ENCODE measurements at places on chromosomes 1 and 21.

DNA sequence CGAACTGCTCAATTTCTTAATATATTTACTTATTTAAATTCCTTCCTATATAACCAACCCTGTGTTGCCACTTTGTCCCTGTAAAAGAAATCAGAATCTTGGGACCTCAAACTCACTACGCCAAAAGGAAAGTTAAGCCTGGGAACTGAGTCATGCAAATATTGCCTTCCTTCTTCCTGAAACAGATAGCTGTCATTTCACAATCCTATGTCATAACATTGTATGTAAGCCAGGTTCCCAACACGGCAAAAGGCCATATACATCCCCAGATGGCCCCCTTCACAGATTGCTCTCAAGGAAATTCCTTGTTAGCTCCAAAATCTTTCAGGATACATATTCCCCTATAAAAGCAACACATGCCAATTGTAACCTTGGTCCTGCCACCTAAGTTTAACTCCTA, 39.7 kb downstream of the C21orf91 start:
- DNase-seq: no peak

- DNase-seq: no peak
Observed at GRCh38 chr21:44706706-44707581, 4.4 kb downstream of the TSPEAR start.

- no peak for DNase-seq
Observed at GRCh38 chr1:59290193-59290949, 6.5 kb upstream of the FGGY start.

DNA sequence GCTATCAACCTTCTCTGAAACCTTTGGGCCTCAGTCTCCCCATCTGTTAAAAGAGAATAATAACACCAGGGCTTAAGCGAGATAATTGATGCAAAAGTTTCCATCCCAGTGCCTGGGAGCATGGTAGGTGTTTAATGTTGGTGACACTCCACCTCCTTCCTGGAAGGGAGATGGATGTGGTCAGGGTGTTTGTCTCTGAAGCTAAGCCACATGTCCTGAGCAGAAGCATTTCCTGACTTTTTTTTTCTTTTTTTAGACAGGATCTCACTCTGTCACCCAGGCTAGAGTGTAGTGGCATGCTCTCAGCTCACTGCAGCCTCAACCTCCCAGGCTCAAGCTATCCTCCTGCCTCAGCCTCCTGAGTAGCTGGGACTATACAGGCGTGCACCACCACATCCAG, 72.6 kb upstream of the HMGB4 start:
- no peak for DNase-seq

DNA sequence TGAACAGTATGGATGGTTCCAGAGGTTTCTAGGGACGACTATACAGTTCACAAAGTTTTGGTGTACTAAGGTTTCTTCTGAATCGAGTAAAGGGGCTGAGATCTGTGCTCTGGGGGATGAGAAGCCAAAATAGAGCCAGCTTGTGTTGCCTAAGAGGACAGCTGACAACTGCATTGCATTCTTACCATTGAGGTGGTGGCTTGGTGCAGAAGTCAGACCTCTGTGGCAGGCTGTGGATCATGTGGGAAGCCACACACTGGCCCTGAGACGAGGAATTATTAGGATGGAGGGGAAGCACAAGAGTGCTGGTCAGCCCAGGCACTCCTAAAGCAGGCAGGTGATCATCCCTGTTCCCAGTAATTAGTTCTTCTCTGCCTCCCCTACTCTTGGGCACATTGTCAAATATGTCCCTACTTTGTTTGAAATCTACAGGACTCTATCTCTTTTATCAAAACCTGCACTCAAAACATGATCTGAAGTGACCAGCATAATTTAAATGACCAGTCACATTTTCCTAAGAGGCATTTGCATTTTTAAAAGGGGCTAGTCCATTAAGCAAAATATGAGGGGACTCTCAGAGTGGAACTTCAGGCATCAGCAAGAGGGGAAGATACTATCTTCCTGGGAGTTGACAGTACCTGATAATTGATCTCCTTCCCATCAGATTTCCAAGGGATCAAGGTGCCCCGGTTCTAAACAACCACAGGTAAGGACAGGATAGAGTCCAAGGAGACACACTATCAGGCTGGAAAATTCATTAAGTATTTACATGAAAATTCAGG, at the start of gene FCRLB:
TSS of gene FCRLB (plus strand) at position 589 of the 782 bp plus-strand sequence. CDS start 1,129 bp downstream, outside the sequence.
- DNase-seq: no peak

- no peak for DNase-seq
Observed at GRCh38 chr1:91645031-91645430, 144.4 kb downstream of the CDC7 start.

DNA sequence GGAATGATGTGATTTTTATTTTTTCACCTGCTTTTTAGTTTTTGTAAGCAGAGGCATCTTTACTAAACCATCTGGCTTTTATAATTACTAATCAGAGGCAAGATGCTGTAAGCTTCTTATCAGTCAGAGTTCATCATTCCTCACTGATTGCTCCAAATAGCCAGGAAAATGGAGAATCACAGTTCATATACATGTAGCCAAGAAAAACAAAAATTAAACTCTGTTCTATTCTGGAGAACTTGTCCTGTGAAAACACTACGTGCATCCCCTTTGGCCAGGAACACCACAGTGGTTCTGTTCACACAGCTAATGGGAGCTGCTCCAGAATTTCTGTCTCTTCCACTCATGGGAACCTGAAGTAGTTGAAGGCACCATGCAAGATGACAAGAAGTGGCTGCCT, 725.5 kb upstream of the CHRM3 start:
- no peak for DNase-seq

DNA sequence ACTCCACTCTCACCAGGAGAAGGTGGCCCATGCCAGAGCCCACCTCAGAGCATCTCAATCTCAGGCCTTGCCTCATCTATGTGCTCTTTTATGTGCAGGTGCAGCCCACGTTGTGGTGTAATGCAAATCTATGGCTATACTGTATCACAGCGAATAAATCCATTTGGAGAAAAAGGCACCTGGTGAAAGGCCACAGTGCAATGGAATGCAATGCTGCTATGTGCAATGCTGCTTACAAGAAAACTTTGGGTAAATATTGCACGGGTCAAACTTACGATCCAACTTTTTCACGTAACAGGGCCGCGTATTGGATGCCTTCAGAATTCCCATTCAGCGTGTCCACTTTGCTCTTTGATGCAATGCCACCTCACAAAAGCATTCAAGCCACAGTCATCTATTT, 13.5 kb downstream of the ZBTB18 start:
- no peak for DNase-seq

- DNase-seq: no peak
Observed at GRCh38 chr1:53144201-53144600, 1.8 kb upstream of the SLC1A7 start.

GRCh38 chr1:14390816-14391215, 207.7 kb upstream of the KAZN start:
- no peak for DNase-seq

DNA sequence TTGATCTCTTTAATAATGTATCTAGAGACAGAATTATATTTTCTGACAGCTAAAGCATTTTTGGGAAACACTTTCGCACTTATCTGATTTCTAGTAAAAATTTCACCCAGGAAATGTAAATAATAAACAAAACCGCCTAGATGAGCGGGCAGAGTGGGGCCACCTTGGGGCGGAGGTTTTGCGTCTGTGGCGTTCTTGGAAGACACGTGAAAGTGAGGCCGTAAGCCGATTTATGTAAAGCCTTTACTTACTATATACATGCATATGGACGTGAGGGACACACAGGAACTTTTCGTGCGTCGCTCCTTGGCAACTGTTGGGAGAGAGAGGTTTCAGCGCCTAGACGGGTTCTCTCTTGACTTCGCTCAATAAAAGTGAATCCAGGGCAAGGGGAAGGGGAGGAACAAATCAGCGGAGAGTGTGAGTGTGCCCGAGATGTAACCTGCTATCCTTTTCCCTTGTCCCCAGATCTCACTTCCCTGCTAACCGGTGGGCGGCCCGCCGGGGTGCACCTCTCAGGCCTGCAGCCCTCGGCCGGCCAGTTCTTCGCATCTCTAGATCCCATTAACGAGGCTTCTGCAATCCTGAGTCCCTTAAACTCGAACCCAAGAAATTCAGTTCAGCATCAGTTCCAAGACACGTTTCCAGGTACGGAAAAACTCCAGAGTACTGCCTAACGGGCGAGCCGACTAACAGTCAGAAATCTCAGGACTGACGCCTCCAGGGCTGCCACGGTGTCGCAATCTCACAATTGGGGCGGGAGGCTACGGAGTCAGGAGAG, 1.7 kb downstream of the HLX start:
- no peak for DNase-seq

DNA sequence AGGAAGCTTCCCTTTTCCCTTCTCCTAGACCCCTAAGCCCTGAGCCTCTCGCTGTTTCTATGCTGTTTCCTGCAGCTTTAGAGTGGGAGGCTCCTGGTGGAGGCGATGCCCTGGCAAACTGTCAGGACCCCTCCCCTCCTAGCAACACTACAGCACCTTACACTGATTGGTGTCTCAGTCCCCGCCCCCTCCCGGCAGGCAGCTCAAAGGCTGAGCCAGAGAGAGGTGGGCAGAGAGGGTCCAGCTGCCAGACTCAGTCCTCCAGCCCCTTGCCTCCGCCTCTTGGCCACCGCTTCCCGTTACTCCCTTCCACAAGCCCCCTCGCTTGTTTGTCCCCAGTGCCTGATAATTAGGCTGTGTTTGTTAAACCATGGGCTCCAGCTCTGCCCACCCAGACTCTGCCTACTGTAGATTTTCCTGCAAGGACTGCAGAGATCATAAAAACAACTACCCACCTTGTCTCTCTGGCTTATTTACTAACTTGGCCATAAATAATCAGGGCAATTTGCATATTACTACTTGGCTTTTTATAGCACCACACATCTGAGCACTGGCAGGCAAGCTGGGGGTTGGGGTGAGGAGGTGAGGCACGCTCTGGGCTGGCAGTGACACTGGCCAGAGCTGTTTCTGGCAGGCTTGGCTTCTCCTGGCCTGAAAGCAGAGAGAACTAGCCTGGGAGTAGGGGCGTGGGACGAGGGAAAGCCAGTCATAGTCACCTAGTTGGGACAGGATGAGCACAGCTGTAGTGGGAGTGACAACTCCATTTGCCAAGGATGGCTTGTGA, 107.5 kb downstream of the CSMD2 start:
- DNase-seq: no peak

GRCh38 chr1:211613108-211613947, 34.4 kb upstream of the SLC30A1 start:
- no peak for DNase-seq

- DNase-seq: no peak
Observed at GRCh38 chr1:157993918-157994605, 617 bp downstream of the KIRREL1 start.
